ENCODE measurements at places on chromosomes 4 and X.

DNA sequence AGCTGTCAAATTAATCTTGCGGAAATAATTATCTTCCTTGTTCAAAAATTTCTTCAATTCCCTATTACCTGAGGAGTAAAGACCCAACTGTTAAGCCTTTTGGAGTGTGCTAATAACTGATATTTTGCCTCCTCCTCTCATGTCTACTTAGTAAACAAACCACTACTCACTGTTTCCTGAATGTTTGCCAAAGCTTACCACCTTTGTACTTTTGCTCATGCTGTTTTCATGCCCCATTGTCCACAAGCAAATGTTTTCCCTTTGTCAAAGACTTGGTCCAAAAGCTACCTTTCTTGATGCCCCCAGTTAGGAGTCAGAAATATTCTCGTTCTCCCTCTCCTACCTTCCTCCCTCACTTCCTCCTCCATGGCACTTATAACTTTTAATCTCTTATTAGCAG lies 226.1 kb downstream of the ENOX2 start:
- DNase-seq, result no peak

DNA sequence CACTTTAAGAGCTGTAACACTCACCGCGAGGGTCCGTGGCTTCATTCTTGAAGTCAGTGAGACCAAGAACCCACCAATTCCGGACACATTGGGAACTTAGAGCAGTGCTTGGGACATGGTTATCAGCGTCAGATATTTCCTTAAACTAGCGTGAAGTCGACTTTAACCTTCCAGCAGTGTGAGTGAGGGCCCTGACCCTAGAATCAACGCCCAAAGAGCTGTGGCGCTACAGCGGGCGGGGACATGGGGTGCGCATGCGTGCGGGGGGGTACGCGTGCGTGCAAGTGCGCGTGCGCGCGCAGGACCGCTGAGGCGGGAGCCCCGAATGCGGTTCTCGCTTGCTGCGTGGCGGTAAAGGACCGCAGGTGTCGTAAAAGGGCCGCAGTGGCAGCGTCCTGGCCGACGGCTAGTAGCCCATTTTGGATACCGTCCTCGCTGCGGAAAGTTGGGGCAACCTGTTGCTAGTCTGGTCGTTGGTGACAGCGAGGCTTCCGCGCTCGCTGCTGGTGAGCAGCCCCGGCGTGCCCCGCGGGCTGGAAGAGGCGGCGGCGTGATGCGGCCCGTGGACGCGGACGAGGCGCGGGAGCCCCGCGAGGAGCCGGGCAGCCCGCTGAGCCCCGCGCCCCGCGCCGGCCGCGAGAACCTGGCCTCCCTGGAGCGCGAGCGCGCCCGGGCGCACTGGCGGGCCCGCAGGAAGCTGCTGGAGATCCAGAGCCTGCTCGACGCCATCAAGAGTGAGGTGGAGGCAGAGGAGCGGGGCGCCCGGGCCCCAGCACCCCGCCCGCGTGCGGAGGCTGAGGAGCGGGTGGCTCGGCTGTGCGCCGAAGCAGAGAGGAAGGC lies 19.8 kb upstream of the S100P start:
- DNase-seq, result peak; percentile 93

- DNase-seq, result no peak
These were observed 991.0 kb downstream of the ARAP2 start for GRCh38 chr4:35253331-35253730.

GRCh38 chr4:3347871-3348270 lies 55.0 kb downstream of the RGS12 start:
- no peak for DNase-seq

DNA sequence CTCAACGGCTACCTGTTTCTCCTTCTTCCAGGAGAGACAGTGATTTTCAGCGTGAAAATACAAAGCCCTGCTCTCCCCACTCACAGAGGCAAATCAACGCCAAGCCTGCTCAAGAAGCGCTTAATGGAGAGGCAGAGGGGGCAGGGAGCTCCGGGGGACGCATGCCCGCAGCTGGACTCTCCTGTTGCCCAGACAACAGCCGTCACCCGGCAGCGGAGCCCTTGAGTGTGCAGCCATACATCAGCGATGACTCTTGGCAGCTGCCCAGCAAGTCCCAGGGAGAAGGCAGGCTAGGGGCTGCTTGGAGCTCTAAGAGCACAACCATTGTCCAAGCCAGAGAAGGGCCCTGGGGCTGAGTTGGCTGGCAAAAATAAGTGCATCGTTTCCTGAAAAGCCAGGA lies 71.0 kb upstream of the AFAP1 start:
- no peak for DNase-seq

DNA sequence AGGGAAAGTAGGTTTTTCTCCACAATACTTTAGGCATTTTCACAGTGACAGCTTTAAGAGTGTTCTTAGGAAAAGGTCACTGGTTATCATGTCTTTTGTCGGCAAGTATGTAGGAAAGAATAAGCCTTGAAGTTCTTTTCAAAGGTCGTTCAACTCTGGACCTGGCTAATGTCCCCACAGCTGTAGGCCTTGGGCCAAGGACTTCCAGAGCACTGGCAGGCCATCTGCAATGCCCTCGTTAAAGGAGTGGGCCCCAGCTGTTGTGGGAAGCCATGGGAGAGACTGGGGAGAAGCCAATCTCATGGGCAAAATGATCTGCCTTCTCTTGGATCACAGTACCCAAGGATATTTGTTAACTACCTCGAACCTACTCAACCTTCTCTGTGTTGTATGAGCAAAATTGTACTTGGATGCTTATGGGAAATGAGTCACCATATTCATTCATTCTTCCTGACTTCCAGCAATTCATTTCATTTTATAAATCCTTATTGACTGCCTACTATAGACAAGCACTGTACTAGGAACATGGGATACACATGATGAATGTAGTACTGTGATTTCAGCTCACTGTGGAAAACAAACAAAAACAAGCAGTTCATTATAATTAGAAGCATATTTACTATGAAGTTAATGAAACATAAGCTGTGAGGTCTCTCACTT lies 141.1 kb upstream of the KIT start:
- no peak for DNase-seq

DNA sequence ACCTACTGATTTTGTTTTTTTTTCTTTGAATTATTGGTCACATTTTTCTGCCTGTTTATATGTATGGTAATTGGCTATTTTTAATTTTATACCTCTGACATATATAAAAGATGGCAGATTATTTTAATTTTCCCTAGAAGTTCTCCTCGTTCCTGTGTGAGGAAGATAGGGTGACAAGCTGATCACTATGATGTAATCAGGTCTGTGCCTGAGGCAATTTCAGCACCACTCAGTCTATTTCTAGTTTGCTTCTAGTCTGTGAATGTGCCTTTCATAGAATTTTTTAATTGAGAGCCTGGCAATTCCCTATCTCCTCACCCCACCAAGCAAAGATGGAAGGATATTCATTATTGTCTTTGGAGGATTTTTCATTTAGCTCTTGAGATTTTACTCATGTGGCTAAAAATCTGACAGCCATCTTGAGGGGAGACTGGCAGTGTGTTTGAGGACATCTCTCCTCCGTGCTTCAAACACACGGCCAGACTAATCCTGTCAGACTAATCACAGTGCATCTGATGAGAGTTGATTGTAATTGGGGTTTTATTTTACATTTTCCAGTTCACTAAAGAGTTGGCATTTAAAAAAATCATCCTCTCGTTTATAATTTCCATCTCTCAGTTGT lies 500.3 kb downstream of the TRIML1 start:
- no peak for DNase-seq

- no peak for DNase-seq
These were observed 41.1 kb downstream of the AMMECR1 start for GRCh38 chrX:110276778-110277177.

DNA sequence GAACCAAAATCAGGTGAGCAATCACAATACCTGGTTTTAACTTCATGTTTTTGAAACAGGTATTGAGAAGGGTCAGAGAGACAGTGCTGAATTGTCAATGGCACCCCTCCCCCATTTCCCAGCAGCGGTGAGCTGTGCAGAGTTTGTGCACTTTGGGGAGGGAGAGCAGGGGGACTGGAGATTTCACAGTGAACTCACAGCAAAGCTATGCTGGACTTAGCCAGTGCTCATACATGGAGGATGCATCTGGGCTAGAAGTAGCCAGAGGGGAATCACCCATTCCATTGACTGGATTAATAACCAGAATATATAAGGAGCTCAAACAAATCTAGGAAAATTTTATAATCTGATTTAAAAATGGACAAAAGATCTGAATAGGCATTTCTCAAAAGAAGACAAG lies 612.6 kb downstream of the STPG2 start:
- no peak for DNase-seq
